HAP-1 (cell line): ENCODE measurements at places on chromosomes 2 and 18.

- no peak for DNase-seq
Observed at GRCh38 chr2:7691961-7692656, 774.9 kb downstream of the RNF144A start.

DNA sequence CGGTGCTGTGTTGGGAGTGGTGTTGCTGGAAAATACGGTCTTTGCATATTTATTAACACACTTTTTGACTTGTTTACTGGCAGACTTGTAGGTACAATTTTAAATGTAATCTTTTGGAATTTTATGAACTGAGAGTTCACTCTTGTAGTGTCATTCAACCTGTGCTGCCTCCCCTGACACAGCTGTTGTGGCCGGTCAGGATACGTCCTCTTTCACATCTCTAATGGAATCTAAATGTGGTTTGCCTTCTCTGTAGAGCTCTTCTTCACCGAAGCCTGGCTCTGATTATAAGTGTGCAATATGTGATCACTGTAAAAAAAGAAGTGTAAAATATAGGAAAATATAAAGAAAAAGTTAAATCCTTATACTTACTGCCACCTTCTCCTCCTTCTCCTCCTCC, 94.7 kb downstream of the MAP4K4 start:
- no peak for DNase-seq

GRCh38 chr2:236853585-236854051, 232.1 kb upstream of the COPS8 start:
- no peak for DNase-seq

- no peak for DNase-seq
Observed at GRCh38 chr2:55547001-55547400, 27.5 kb downstream of the CFAP36 start.

DNA sequence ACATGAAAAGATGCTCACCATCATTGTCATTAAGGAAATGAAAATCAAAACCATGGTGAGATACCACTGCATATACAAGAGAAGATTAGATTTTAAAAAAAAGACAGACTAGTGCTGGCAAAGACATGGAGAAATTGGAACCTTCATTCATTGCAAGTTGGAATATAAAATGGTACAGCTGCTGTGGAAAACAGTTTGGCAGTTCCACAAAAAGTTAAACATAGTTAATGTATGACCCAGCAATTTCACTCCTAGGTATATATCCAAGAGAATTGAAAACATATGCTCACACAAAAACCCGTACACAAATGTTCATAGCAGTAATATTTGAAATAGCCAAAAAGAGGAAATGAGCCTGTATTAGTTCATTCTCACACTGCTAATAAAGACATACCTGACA, 33.7 kb upstream of the MBOAT2 start:
- DNase-seq = no peak

GRCh38 chr18:12334863-12335262, 26.8 kb downstream of the TUBB6 start:
- no peak for DNase-seq

GRCh38 chr2:69499242-69499641, 62.0 kb upstream of the NFU1 start:
- DNase-seq = no peak

DNA sequence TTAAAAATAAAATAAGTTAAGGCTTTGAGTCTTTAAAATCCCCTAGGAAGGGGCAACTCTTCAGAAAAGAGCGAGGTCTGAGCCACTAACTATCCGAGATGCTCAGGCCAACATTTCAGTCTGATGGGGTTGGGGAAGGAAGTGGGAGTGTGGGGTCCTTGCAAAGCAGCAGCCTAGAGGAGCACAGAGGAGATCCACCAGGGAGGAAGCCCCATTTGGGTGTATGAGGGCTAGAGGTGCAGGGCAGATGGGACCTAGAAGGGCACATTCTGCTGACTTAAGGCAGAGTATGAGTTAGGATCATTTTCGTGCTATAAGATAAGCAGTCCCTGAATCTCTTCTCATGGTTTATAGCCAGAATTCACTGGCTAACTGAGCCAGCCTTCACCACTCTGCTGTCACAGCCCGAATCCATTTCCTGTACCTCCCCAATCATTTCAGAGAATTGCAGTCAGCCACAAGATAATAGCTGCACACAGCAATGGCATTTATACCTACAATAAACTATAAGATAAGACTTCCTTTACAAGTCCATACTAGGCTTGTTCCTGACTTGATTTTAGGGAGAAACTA, 37.0 kb downstream of the MRPL30 start:
- no peak for DNase-seq

DNA sequence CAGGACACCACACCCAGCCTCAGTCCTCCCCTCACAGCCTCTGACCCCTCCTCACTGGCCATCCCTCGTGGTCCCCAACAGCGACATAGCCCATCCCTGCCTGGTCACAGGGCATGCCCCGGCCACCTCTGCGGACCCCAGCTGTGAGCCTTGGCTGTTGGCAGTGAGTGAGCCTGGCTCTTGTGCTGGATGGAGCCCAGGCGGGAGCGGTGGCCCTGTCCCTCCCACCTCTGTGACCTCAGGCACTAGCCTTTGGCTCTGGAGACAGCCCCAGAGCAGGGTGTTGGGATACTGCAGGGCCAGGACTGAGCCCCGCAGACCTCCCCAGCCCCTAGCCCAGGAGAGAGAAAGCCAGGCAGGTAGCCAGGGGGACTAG, 7.9 kb downstream of the DES start:
- no peak for DNase-seq

DNA sequence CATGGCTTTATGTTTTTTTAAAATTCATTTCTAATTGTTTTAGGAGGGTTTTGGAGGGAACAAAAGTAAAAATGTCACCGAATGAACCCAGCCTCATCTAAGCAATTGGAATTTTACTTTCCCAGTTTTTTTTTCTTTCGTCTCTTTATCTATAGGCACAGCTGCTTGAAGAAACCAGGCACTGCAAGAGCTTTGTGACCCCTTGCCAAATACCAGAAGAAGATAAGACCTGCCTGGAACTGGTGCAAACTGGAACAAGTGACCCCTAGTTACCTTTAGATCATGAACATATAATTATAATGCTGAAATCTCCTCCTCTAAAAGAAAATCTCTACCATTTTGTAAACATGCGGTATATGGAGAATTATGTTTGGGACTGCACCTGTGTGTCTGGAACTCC, 100.9 kb downstream of the TSN start:
- DNase-seq = no peak

GRCh38 chr18:62357079-62357719, 32.1 kb downstream of the TNFRSF11A start:
- no peak for DNase-seq

DNA sequence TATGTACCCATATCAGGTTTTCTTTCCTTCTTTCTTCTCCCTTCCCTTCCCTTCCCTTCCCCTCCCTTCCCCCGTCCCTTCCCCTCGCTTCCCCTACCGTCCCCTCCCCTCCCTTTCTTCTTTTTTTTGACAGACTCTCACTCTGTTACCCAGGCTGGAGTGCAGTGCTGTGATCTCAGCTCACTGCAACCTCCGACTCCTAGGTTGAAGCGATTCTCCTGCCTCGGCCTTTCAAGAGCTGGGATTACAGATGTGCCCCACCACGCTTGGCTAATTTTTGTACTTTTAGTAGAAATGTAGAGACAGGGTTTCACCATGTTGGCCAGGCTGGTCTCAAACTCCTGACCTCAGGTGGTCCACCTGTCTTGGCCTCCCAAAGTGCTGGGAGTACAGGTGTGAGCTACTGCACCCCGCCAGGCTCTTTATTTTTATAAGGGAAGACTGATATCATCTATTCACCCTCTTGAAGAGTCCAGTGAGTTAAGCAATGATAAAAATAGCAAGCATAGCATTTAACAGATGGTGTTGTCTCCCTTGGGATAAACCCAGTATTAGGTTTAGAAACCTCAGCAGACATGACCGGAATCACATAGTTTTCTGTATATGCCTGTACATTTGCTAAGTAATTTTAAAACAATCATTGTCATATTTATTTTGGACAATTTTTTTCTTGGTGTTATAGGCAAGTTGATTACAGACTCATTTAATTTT, 888.4 kb downstream of the TRIB2 start:
- no peak for DNase-seq

DNA sequence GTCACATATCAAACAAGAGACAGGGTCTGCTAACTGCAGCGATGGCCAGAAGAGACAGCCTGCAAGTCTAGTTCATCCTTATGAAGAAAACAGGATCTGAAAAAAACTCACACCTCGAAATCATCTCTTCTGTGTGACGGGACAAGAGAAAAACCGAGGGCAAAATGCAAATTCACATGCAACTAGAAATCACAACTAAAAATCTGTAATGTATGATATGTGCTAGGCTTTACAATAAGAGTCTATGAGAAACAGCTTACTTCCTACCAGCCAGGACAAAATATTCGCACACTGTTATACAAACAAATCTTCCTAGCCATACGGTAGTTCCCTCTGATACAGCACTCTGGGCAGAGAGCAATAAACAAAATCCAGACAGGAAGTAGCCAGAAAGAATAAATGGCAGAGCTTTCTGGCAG, 48.8 kb downstream of the ANKRD44 start:
- no peak for DNase-seq

DNA sequence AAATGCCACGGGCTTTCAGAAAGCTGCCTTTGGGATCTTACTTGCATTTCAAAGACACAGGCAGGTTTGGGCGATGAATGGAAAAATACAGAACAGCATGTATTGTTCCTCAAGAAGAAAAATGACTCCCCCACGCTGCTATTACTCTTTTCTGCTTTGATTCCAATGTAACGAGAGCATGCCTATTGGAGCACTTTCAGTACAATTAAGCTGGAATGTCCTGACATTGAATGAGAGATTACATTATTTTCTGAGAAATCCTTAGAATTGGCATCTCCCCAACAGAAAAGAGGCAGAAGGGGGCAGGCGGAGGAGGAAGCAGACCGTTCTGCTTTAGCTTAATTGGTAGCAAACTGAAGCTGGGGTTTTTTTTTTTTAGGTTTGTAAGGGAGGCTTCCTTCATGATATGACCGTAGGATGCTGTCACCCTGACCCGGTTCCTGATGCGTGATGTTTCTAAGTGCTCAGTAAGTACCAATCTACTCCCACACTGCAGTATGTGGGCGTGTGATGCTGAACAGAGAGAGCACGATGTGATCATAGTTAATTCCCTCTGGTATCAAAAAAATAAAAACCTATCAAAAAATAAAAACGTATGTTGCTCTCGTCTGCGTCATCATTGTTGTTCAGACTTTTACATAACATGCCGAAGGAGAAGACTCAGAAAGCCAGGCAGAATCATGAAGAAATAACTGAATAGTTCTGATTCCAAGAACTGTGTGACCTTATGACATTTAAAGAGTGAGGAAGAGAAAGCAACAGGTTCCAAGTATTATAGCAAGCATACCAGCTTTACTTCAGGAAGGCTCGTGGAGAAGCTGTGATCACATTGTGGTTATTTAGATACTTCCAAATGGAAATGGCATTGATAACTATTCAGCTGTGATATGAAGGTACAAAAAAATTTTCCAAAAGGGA, 40.5 kb downstream of the LONRF2 start:
- peak; percentile 75 for DNase-seq

DNA sequence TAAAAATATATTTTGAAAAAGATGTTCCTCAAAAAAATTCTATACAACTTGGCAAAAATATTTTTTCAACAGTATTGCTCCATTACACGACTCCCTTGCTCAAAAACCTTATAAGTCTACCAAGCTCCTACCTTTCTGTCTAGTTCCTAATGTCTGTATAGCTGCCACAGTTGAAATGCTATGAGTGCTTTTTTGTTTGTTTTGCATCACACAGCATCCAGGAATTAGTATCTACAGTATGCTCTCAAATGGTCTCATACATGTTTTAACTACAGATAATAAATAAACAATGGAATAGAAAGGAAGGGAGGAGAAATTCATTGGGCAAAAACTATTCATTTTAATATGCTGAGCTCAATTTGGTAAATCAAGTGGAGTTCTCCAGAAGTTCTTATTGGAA, 17.3 kb downstream of the ACADL start:
- DNase-seq = no peak

DNA sequence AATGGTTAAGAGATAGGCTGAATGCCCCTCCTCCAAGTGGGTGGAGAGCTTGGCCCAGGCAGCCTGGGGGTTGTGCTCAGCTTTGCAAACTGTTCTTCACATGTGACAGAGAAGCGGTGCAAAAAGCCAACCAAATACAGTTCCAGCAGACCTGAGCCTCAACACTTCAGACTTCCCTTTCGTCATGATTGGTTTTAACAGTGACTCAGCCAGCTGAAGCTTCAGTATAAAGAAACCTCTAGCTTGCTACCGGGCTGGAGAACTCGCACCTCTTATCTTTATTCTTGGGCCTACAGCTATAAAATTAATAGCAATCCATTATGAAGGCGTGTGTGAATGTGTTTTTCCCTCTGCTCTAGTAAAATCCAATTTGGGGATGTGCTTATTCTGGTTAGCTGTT, 20.0 kb downstream of the SETBP1 start:
- DNase-seq = no peak

DNA sequence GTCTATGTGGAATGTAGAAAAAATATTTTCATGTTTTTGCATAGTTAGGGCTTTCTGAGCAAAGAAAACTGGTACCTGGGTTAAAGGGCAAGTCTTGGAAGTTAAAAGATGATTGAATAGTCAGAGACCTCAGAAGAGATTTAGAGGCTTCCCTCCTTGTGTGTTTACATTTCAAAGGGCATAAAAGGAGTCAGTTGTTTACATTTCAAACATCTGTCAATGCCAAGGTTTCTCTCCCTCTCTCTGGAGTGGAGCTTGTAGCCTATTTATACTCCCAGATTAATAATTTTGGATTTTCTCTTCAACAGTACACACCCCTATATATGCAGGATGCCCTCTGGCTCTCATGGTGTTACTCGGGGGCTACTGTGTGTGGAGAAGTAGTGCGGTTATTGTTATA, 8.6 kb downstream of the M1AP start:
- DNase-seq = no peak

DNA sequence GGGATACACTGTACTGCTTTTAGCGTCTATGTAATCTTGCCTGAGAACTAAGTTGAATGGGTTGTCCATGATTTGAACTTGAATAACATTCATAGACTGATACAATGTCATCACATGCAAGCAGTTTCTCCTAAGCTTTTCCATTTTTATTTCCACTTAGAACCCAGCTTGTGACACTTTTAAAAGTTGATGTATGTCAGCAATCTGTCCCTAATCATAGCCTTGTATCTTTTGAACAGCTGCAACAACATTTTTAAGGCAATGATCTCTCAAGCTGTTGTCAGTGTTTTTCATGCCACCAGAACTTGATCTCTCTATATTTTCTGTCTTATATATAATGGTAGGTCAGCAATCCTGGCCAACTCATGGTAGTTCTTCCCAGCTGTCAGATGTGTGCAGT, 185.0 kb downstream of the DOK6 start:
- DNase-seq = no peak

GRCh38 chr2:169107645-169108044, 38.3 kb downstream of the DHRS9 start:
- DNase-seq = no peak

DNA sequence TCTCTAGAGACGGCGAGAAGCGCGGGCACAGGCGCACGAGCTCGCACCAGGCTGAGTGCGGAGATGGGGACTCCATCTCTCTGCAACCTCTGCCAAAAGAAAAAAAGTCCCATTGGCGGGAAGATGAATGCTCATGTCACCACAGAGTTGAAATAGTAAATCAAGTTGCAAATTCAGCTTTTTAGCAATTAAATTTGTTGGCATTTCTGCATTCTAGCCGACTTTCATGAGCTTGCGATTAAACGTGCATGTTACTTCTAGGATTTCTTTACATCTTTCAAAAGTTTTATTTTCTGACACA, 588 bp downstream of the CHAC2 start:
- peak; percentile 47 for DNase-seq
